ENCODE measurements at places on chromosomes 4 and X. TPM values are rescaled to one million over a fixed set of nuclear protein-coding genes. Genes with fewer than 3 reads are reported as not detected.

Gene POU3F4
- total RNA-seq: not detected

Gene CDX4
- total RNA-seq: not detected

Gene YTHDC1
- 77.1 TPM for total RNA-seq

Gene APLN
- 0.07 TPM for total RNA-seq

Gene KIAA0232
- total RNA-seq: 16.7 TPM

Gene UGT2B17
- total RNA-seq: not detected

Gene SPIN2A
- 1.1 TPM for total RNA-seq

Gene TMEM31
- not detected for total RNA-seq

Gene GABRE
- total RNA-seq: not detected

Gene TCEAL5
- total RNA-seq: not detected

Gene MEPE
- total RNA-seq: not detected

Gene XKRX
- 0.09 TPM for total RNA-seq

Gene ADRA2C
- total RNA-seq: not detected

Gene GLRB
- not detected for total RNA-seq

Gene SLC30A9
- total RNA-seq: 33.5 TPM

Gene UGT2B15
- not detected for total RNA-seq

Gene RHOXF2B
- total RNA-seq: not detected

Gene CENPC
- 37.3 TPM for total RNA-seq

Gene HMGN5
- total RNA-seq: 2.3 TPM

Gene TRIM75
- not detected for total RNA-seq

Gene CTAG1B
- total RNA-seq: not detected
